ENCODE measurements at places on chromosomes 7 and 10.

- DNase-seq, result no peak
Measured at GRCh38 chr7:124013306-124013705, 19.6 kb downstream of the TMEM229A start.

- no peak for DNase-seq
Measured at GRCh38 chr7:128708824-128709223, 30.3 kb upstream of the CALU start.

DNA sequence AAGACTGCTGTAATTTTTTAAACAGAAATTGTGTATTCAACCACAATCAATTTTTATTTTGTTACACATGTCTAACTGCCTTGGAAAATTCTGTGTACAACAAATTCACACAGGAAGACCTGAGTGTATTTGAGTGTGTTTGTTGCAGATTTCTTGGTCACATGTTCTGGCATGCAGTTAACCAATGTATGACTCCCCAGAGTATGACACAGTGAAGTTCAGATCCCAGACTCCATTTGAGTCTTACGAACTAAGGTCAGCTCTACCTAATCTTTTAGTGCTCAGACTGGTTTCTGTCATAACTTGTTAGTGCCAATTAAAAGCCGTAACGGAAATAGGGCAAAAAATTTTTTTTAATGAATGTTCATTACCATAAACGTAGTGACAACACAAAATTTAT is 5.8 kb downstream of the GNAI1 start:
- no peak for DNase-seq

DNA sequence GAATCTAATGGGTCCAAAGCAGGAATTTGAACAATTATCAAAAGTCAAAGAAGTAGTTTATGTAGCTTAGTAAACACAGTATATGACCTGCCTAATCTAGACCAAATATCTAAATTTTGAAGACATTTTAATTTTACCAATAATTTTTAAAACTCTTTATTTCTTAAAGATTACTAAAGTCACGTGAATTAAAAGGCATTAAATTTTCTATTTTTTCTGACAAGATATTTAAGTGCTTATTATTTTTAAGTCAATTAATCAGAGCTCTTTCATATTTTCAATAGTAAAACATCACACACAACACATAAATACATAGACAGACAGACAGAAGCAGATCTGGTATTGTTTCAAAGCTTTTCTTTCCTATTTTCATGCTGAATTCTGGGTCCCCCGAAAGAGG is 89.5 kb downstream of the ZNF467 start:
- DNase-seq, result no peak

DNA sequence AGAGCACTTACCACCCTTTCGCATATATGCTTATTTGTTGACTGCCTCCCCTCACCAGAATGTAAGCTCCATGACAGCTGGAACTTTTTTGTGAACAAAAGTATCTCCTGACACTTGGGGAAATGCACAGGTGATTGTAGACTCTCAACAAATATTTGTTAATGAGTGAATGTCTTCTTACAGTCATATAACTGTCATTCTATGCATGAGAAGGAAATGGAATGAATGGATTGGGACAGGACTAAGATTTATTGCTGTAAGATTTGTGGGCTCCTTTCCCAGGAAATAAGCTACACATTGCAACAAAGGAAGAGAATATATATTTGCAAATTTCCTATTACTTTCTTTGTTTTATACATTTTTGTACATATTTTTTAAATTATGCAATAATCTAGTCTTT is 48.5 kb downstream of the FEZF1 start:
- DNase-seq, result no peak

Measured in fibroblast of skin of right biceps (primary cell).